CD4-positive, alpha-beta T cell treated with Interleukin-4 for 4 hours (primary cell): ENCODE measurements at places on chromosomes 6 and 20.

DNA sequence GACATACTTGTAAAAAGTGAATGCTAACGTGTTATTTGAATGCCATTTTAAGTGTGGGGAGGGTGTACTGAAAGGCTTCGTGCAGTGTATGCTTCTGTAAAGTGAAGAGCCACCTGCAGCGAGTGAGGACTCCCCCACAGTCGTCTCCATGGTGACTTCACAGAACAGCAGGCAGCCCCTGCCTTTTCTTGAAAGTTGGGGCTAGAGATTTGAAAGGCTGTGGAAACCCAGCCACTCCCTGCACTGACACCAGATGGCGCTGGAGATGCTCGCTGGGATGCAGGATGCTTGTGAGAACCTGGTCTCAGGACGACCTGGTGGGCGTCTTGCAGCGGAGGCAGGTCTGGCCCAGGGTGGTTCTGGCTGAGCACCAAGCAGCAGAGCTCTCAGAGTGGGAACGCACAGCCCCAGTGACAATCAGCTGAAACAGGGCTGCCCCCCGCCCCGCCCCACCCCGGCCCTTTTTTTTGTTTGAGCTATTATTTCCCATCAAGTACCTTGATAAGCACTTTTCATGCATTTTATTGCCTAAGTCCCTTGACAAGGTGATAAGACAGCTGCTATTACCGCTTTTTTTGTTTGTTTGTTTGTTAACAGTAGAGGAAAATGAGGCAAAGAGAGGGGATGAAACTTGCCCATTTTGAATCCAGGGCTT lies 150.3 kb downstream of the SYCP2 start:
- DNase-seq: peak; percentile 0

- peak; percentile 6 for DNase-seq
Measured at GRCh38 chr6:6749702-6750491, 161.4 kb downstream of the LY86 start.

DNA sequence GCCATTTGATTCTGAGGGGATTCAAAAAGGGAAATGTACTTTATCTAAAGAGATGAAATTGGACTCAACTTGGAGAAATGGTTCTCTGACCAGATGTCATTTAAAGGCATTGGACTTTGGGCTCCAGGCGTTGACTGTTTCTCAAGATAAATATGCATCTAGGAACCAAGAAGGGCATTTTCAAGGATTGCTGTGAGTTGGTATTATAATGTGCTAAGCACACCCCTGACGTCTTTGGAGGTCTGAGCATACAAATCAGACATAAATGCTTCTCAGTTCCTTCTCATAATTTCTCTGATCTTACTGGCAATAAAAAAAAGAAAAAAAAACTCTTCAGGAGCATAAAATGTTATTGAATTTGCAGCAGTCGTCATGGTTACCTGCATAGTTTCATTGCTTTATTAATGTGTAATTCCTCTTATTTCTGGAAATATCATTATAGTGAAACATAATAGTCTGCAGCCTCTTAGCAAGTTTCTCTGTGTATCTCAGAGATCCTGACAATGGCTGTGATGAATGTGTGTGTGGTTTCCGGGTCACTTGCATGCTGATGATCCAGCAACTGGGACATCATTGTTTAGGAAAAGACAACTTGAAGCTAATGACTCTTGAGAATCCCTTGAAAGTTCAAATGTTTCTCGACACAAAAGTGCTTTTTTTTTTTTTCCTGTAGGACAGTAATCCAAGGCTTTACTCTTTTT lies 136.0 kb downstream of the AIG1 start:
- no peak for DNase-seq

DNA sequence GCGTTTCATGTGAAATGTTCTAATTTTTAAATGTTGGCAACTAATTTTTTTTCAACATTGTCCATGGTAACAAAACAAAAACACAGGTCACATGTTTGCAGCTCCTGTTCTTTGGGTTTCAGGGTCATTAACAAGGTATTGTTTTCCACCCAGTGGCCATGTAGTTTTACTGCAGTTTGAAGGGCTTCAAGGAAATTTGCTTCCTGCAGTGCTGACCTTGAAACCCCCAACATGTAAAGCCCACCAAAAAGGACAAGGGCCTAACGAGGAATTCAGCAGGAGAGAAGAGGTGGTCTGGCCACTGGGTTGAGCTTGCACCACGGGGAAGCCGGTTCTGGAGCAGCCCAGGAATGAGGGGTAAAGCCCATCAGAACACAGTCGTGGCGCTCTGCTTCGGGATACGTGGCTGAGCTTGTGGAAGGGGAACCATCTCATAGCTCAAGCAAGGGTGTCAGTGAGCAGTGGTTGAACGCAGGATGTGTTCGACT lies 13.9 kb upstream of the KLHL31 start:
- DNase-seq: peak; percentile 31

DNA sequence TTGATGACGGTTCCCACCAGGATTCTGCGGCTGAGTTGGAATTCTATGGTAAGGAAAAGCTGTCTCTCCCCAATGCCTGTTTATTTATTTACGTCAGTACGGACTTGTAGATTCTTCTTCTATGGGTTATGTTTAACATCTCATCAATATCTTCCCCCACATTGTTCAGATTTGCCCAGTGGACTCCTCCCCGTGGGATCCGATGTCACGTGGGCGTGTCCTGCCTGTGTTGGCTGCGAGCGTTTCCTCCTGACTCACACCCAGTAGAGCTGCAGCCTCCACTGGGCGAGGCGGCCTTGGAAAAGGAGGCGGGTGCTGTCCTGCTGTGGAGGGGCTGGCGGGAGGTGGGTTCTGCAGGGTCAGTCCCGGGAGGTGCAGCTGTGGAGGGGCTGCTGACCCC lies 46.8 kb upstream of the SLCO4A1 start:
- no peak for DNase-seq

GRCh38 chr6:166152660-166153059 lies 15.0 kb downstream of the TBXT start:
- DNase-seq: no peak

- no peak for DNase-seq
Measured at GRCh38 chr20:33488201-33488600, 1.7 kb upstream of the CBFA2T2 start.

DNA sequence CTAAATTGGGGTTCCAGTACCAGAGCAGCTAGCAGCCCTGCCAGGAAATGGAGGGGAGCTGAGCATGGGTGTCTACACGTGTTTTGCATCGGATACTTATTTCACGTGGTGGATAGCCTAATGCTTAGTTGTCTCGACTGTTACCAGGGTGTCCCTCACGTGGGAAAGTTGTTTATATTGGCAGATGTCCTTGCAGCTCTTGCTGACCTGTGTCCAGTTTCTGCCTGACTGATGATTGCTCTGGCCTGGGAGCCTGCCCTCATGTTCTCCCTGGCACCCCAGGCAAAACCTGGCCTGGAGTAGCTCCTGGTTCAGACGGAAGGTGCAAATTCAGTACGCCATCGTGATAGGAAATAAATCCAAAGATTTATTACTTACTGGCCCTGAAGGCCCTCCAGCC lies 11.8 kb upstream of the FERMT1 start:
- DNase-seq: no peak

DNA sequence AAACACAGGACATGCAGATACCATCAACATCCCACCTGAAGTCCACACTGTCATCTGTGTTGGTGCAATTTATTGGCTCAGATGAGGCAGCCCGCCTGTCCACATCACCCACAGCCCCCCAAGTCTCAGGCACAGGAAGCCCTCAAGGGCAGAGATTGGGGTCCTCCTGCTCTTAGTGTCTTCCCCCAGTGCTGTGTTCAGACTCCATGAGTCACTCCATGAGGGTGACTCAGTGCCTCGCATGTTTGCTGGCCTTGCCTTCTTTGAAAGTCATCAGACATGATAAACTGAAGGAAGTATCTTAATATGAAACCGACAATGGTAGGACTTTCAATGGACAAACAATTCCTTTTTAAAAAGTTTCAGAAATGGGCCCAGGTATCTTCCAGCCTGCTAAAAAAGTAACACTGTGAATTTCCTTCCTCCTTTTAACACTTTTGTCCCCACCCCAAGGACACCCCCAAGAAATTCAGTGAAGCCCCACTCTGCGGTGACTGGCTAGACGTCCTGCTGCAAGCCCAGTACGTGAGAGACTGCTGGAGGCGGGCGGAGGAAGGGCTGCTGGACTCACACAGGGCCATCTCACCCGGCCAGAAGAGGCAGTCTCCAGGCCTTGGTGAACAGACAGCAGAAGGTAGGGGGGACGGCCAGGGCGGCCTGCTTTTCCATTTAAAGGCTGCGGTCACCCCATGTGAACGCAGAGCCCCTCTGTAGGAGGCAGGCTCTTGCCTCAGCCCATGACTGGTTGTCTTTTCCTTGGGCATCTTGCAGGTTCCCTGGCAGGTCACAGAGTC lies 43.0 kb upstream of the KCNK16 start:
- no peak for DNase-seq

GRCh38 chr6:141488488-141488887 lies 644.2 kb upstream of the GJE1 start:
- peak; percentile 24 for DNase-seq

GRCh38 chr6:604579-604978 lies 52.3 kb downstream of the HUS1B start:
- no peak for DNase-seq

DNA sequence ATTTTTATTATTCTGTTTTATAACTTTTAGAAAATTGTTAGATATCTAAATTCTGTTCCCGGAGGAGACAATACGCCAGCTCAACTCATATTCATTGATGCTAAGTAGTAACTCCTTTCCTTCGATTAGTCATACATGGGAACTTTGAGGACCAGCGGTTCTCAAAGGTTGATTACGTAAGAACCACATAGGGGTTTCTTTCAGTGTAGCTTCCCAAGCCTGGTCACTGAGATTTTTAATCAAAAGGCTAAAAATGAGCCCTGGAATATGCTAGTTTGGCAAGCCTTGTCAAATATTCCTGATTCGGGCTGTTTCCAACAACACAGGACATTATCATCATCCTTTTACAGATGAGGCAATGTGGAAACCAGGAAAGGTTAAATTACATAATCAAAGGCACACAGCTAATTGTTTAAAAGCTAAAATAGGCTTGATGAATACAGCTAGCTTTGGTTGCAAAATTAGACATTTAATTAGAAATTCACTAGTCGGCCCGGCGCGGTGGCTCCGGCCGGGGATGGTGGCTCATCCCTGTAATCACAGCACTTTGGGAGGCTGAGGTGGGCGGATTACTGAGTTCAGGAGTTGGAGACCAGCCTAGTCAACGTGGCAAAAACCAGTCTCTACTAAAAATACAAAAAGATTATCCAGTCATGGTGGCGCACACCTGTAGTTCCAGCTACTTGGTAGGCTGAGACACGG lies 14.6 kb upstream of the MEI4 start:
- no peak for DNase-seq

DNA sequence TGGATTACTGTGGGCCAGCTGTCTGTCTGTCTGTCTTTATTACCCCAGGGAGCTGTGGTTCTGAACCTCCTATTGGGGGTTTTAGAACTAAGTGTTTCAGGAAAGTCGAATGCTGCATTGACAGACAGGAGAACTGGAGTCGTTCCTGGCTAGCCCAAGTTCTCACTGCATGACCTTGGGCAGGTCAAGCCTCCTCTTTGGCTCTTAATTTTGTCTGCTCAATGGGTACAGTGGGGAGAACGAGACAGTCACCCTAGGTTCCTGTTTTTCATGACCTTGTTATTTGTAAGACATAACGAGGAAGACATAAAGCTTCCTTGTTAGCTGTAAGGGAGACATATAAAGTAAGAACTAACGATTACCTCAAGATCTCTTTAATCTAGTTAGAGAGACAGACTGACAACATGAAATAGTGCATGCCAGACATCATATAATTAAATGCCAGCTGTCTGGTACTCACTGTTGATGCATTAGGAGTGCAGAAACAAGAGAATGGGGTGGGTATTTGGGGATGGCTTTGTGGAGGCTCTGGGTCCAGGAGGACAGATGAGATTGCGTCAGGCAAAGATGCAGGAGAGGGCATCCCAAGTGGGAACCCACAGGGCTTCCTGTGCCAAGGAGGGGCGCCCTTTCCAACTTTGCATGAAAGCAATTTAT lies 3.7 kb upstream of the CCDC167 start:
- DNase-seq: peak; percentile 63

GRCh38 chr6:111743360-111743759 lies 129.9 kb downstream of the FYN start:
- no peak for DNase-seq

DNA sequence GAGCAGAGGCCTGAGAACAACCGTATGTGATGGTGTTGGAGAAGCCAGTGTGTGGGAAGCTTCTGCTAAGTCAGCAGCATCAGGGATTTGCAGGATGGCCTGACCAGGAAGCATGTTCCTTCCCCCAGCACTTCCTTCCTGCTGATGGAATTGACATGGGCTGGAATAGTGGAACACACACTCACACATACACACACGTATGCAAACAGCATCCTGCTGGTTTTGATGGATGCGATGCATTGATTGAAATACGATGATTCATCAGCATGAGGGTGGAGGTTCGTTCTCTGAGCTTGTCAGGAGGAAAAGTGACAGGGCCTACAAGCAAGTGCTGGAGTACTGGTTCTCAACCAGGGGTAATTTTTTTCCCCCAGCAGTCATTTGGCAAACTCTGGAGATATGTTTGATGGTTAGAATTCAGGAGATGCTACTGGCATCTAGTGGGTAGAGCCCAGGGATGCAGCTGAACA lies 229.1 kb downstream of the NFATC2 start:
- DNase-seq: no peak

- no peak for DNase-seq
Measured at GRCh38 chr6:148837941-148838340, 91.1 kb downstream of the UST start.

GRCh38 chr6:119283979-119284545 lies 65.5 kb downstream of the MAN1A1 start:
- DNase-seq: no peak

GRCh38 chr6:135831016-135831415 lies 20.5 kb upstream of the PDE7B start:
- DNase-seq: no peak

DNA sequence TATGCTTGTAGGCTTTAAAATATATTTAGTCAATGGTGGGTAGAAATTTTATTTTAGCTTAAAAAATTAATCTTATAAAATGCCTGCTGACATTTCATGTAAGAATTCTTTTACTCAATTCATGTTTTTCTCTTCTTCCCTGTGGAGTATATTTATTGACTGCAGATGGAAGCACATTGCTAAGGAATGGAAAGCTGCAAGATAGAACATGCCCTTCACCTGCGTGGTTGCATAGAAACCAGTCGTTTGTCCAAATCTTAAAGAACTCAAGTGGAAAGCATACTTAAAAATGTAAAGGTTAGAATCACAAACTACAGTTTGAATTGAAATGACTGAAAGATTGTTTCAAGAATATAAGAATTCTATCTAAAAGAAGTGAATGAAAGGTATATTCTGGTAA lies 30.7 kb downstream of the C6orf163 start:
- DNase-seq: no peak
